ENCODE measurements at places on chromosomes 2 and 18.
A peak's percentile ranks its signal among the peaks of the same experiment; 100 is the strongest.

- no peaks in the 10 kb centered on the region for H3K36me3 ChIP-seq
- no peaks in the 10 kb centered on the region for H3K4me1 ChIP-seq
- DNase-seq = no peak
- no peak overlapping the region for H3K27ac ChIP-seq
- H3K4me3 ChIP-seq = no peak overlapping the region
These were observed 95.3 kb upstream of the FANCL start for GRCh38 chr2:58336416-58336815.

GRCh38 chr2:215356948-215357461 is 45.1 kb downstream of the ATIC start:
- H3K27me3 ChIP-seq = no peaks in the 10 kb centered on the region
- peaks cover 29% of the 10 kb centered on the region for H3K36me3 ChIP-seq
- H3K27ac ChIP-seq = no peak overlapping the region
- DNase-seq = no peak

DNA sequence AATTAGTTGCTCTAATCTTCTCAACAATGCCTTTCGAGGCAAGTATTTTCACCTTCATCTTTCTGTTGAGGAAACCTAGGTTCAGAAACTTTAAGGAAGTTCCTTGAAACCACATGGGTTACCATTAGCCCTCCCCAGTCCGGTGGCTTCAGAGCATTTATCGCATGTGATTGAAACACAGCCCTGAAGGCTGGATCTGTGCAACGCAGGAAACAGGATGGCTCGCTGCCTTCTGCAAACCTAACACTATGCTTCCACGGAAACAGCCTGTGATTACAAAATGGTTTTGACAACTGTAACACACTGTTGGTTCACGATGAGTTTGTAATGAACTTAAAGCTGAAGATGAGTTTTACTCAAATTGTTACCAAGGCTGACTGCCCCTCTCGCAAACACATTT is 68.5 kb downstream of the EPB41L3 start:
- no peaks in the 10 kb centered on the region for H3K27me3 ChIP-seq
- H3K36me3 ChIP-seq = peaks cover 11% of the 10 kb centered on the region
- peaks cover 26% of the 10 kb centered on the region for H3K4me1 ChIP-seq
- no peak for DNase-seq

GRCh38 chr2:65054749-65055421 is 1.3 kb upstream of the CEP68 start:
- no peaks in the 10 kb centered on the region for H3K27me3 ChIP-seq
- DNase-seq = no peak
- H3K4me1 ChIP-seq = peaks cover 21% of the 10 kb centered on the region
- H3K27ac ChIP-seq = no peak overlapping the region

DNA sequence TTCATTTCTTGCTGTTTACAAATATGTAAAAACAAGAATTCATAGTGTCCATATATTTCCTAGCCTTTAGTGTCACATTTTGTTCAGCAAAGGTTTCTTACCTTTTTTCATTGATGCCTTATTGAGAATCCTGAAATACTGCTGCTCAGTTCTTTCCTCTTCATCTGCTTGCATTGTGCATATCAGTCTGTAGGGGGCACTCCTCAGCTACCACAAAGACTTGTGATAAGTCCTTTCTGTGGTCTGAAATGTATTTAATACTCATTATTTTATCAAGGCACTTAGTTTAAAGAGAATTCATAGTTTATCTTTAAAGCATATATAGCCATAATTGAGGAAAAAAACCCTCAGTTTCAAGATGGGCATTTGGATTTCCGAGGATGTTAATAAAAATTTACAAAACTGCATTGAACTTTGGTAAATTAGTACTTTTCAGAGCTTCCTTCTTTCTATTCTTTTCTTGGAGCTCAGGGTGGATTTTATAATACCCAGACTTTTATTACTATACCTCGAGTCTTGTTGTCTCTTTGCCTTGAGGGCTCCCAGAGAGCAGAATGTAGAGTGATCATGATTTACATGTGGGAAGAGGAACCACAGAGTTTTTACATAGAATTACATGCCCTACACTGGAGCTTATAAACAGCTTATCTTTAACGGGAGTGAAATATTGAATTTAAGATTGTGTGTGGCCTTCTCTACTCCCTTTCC is 570.1 kb downstream of the PLCL1 start:
- H3K4me3 ChIP-seq = no peak overlapping the region
- H3K27me3 ChIP-seq = peaks cover 18% of the 10 kb centered on the region
- DNase-seq = peak; percentile 18

DNA sequence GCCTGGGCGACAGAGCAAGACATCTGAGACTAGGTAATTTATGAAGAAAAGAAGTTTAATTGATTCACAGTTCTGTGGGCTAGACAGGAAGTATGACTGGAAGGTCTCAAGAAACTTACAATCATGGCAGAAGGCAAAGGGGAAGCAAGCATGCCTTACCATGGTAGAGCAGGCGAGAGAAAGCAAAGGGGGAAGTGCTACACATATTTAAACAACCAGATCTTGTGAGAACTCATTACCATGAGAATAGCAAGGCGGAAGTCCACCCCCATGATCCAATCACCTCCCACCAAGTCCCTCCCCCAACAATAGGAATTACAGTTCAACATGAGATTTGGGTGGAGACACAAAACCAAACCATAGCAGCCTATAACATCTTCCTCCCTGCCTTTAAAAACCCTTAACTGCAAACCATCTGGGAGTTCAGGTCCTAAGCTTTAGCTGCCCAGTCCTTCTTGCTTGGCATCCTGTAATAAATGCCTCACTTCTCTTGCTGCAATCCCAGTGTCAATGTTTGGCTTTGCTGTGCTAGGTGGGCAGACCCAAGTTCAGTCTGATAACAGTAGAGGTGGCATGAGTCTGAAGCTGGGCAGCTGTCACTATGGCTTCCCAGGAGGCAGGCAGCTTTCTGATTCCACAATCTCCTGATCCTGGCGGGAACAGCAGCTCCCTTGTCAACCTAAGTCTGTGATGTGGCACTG is 11.2 kb upstream of the SP5 start:
- DNase-seq = no peak
- no peak overlapping the region for H3K4me3 ChIP-seq
- peaks cover 27% of the 10 kb centered on the region for H3K27me3 ChIP-seq
- H3K27ac ChIP-seq = no peak overlapping the region
- H3K36me3 ChIP-seq = no peaks in the 10 kb centered on the region

- peaks cover 6% of the 10 kb centered on the region for H3K27me3 ChIP-seq
- peaks cover 16% of the 10 kb centered on the region for H3K4me1 ChIP-seq
- no peak for DNase-seq
- H3K36me3 ChIP-seq = no peaks in the 10 kb centered on the region
- H3K4me3 ChIP-seq = no peak overlapping the region
- H3K27ac ChIP-seq = no peak overlapping the region
These were observed 328.1 kb downstream of the SLC8A1 start for GRCh38 chr2:40123746-40124145.

GRCh38 chr2:65370387-65371073 is 61.9 kb downstream of the SPRED2 start:
- no peak for DNase-seq
- peaks cover 42% of the 10 kb centered on the region for H3K4me1 ChIP-seq
- no peak overlapping the region for H3K4me3 ChIP-seq
- H3K27ac ChIP-seq = no peak overlapping the region

DNA sequence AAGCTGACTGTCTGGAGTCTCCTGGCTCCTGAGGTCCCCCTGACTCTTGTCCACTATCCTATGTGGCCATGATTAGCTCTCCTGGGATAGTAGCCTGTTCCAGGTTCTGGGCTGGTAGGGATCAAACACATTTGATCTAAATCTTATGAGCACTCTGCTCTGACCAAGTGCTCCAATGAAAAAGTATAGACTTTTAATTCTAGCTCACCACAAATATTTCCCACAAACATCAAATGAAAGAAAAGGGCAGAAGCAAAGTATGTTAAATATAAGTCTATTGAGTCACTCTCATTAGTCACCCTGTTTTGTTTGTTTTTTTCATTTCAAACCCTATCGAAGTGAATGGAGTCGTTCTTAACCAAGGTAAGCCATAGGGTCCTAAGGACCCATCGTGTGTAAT is 39.7 kb upstream of the NEDD4L start:
- no peak overlapping the region for H3K4me3 ChIP-seq
- no peak for DNase-seq
- H3K27me3 ChIP-seq = peaks cover 13% of the 10 kb centered on the region
- peaks cover 4% of the 10 kb centered on the region for H3K4me1 ChIP-seq
- H3K27ac ChIP-seq = no peak overlapping the region

GRCh38 chr18:37864122-37864521 is 298.5 kb upstream of the CELF4 start:
- DNase-seq = no peak
- no peak overlapping the region for H3K27ac ChIP-seq
- no peaks in the 10 kb centered on the region for H3K36me3 ChIP-seq
- peaks cover 3% of the 10 kb centered on the region for H3K27me3 ChIP-seq

DNA sequence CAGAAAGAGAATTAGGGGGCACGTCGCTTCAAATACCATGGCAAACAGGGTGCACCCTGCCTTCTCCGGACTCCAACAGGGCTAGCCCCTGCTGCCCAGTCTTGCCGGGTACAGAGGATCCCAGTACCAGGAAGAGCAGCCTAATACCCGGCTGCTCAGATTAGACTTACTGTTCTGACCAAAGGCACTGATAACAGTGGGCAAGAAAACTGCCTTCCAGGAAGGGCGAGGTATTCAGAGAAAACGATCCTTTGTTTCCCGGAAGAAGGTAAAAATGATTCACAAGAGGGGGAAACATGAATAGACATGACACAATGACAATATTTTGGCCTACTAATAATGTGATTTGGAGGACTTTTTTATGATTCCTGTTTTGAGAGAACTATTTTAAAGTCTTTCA is 99.9 kb downstream of the SS18 start:
- H3K36me3 ChIP-seq = no peaks in the 10 kb centered on the region
- no peak overlapping the region for H3K27ac ChIP-seq
- DNase-seq = no peak
- H3K4me3 ChIP-seq = no peak overlapping the region
- H3K27me3 ChIP-seq = peaks cover 2% of the 10 kb centered on the region

GRCh38 chr2:145984580-145984979 is 1464.7 kb upstream of the ZEB2 start:
- no peak for DNase-seq
- H3K4me1 ChIP-seq = peaks cover 11% of the 10 kb centered on the region
- H3K27ac ChIP-seq = no peak overlapping the region
- H3K4me3 ChIP-seq = no peak overlapping the region
- H3K27me3 ChIP-seq = peaks cover 33% of the 10 kb centered on the region
- H3K36me3 ChIP-seq = no peaks in the 10 kb centered on the region

DNA sequence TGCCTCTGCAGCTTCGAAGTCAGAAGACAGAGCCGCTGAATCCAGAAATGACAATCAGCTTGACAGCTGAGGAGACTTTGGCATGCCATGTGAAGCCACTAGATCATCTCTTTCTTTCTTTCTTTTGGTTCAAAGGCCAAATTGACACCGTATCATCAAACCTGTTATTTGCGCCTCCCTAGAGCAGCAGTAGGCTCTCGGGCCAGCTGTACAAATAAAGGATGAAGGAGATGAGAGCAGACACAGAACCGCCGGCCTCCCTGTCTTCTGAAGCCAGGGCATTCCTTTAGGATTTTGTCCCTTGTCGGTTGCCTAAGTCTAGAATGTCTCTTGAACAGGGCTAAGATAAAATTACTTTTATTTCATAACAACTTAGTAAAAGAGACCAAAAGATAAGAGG is 36.8 kb downstream of the COL4A4 start:
- H3K36me3 ChIP-seq = no peaks in the 10 kb centered on the region
- no peak overlapping the region for H3K4me3 ChIP-seq
- no peak for DNase-seq
- no peaks in the 10 kb centered on the region for H3K4me1 ChIP-seq

GRCh38 chr18:75810516-75810915 is 383.0 kb upstream of the SMIM21 start:
- H3K36me3 ChIP-seq = no peaks in the 10 kb centered on the region
- no peak overlapping the region for H3K27ac ChIP-seq
- DNase-seq = no peak
- no peak overlapping the region for H3K4me3 ChIP-seq
- peaks cover 13% of the 10 kb centered on the region for H3K27me3 ChIP-seq

DNA sequence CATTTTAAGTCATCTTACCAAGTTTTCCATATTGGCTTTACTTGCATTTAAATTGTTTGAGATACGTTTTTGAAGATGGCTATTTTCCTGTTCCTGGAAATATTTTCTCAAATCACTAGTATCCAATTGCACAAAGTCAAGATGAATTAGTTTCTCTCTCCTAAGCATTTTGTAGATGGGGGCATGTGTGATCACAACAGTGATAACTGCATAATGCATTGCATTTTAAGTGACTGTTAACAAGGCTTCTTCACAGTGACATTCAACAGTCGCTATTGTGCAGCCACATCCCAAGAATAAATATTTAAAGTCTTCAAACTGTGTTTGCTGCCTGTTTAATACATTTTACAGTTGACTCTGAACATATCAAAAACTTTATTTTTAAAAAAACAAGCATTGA is 694.2 kb upstream of the CDH7 start:
- peaks cover 2% of the 10 kb centered on the region for H3K4me1 ChIP-seq
- no peaks in the 10 kb centered on the region for H3K36me3 ChIP-seq
- no peaks in the 10 kb centered on the region for H3K27me3 ChIP-seq
- no peak overlapping the region for H3K4me3 ChIP-seq
- no peak for DNase-seq

Data from progenitor cell of endocrine pancreas (in vitro differentiated cells).